ENCODE measurements at places on chromosomes 3 and 15.

DNA sequence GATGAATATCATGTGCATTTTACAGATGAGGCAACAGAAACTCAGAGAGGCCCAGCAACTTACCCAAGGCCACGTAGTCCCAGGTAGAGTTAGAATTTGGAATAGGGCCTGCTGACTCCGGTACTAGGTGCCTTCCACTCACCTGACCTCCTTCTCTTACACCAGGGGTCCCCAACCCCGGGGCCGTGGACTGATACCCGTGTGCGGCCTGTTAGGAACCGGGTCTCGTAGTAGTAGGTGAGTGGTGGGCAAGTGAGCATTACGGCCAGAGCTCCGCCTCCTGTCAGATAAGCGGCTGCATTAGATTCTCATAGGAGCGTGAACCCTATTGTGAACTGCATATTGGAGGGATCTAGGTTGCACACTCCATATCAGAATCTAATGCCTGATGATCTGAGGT is 64.8 kb downstream of the SMAD3 start:
- DNase-seq: no peak
- H3K4me1 ChIP-seq: peaks cover 64% of the 10 kb centered on the region
- peaks cover 36% of the 10 kb centered on the region for H3K36me3 ChIP-seq
- H3K4me3 ChIP-seq: no peak overlapping the region
- no peaks in the 10 kb centered on the region for H3K27me3 ChIP-seq
- peak overlapping the region; percentile 100 for H3K27ac ChIP-seq

GRCh38 chr3:21551019-21551418 is 200.0 kb downstream of the ZNF385D start:
- H3K27me3 ChIP-seq: no peaks in the 10 kb centered on the region
- no peaks in the 10 kb centered on the region for H3K4me1 ChIP-seq
- no peak overlapping the region for H3K27ac ChIP-seq

GRCh38 chr15:95996494-95996893 is 334.0 kb upstream of the NR2F2 start:
- H3K27ac ChIP-seq: no peak overlapping the region
- peaks cover 6% of the 10 kb centered on the region for H3K4me1 ChIP-seq
- no peak overlapping the region for H3K4me3 ChIP-seq
- DNase-seq: no peak
- H3K27me3 ChIP-seq: no peaks in the 10 kb centered on the region
- no peaks in the 10 kb centered on the region for H3K36me3 ChIP-seq

DNA sequence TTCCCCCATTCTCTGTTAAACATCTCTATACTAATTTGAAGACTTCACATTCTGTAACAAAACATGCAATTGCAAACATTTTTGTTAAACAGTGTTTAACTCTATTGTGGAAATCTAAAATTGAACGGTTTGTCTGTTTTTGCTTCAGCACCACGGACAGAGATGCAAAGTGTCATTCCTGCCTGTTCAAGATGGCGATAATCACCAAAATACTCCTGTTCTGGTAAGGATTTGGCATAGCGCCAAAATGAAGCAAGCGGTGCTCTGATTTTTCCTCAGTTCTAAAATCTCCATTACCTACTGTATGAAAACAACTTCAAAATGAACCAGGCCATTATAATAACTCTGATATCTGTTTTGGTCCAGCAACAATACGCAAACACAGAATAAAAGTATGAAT is 129.7 kb upstream of the TUSC7 start:
- H3K36me3 ChIP-seq: no peaks in the 10 kb centered on the region
- H3K4me1 ChIP-seq: no peaks in the 10 kb centered on the region
- no peaks in the 10 kb centered on the region for H3K27me3 ChIP-seq
- no peak overlapping the region for H3K4me3 ChIP-seq

GRCh38 chr3:88061746-88062145 is 2.7 kb downstream of the ZNF654 start:
- H3K4me1 ChIP-seq: peaks cover 28% of the 10 kb centered on the region
- H3K4me3 ChIP-seq: peak overlapping the region; percentile 96
- H3K36me3 ChIP-seq: peaks cover 5% of the 10 kb centered on the region

GRCh38 chr15:88624971-88625490 is 3.9 kb downstream of the AEN start:
- DNase-seq: no peak
- H3K4me3 ChIP-seq: no peak overlapping the region
- H3K36me3 ChIP-seq: peaks cover 50% of the 10 kb centered on the region
- peaks cover 68% of the 10 kb centered on the region for H3K4me1 ChIP-seq
- 0 out of 2 replicates have a peak overlapping the region, but pooled peaks have one; percentile 98 for H3K27ac ChIP-seq
- no peaks in the 10 kb centered on the region for H3K27me3 ChIP-seq

GRCh38 chr3:47716656-47717055 is 65.0 kb downstream of the SMARCC1 start:
- DNase-seq: no peak
- H3K4me3 ChIP-seq: no peak overlapping the region
- peaks cover 5% of the 10 kb centered on the region for H3K4me1 ChIP-seq
- no peak overlapping the region for H3K27ac ChIP-seq
- H3K27me3 ChIP-seq: no peaks in the 10 kb centered on the region

GRCh38 chr15:78050441-78050809 is 27.1 kb downstream of the TBC1D2B start:
- H3K27ac ChIP-seq: no peak overlapping the region
- peaks cover 7% of the 10 kb centered on the region for H3K4me1 ChIP-seq
- DNase-seq: no peak
- no peak overlapping the region for H3K4me3 ChIP-seq
- no peaks in the 10 kb centered on the region for H3K27me3 ChIP-seq

- H3K4me1 ChIP-seq: peaks cover 12% of the 10 kb centered on the region
- H3K36me3 ChIP-seq: no peaks in the 10 kb centered on the region
- no peak overlapping the region for H3K4me3 ChIP-seq
- DNase-seq: peak; percentile 91
- no peaks in the 10 kb centered on the region for H3K27me3 ChIP-seq
Observed at GRCh38 chr3:110568246-110568645, 503.4 kb upstream of the NECTIN3 start.

- H3K36me3 ChIP-seq: no peaks in the 10 kb centered on the region
- no peaks in the 10 kb centered on the region for H3K27me3 ChIP-seq
- H3K4me3 ChIP-seq: no peak overlapping the region
- peaks cover 31% of the 10 kb centered on the region for H3K4me1 ChIP-seq
- H3K27ac ChIP-seq: no peak overlapping the region
Observed at GRCh38 chr3:102511639-102512038, 76.8 kb downstream of the ZPLD1 start.

DNA sequence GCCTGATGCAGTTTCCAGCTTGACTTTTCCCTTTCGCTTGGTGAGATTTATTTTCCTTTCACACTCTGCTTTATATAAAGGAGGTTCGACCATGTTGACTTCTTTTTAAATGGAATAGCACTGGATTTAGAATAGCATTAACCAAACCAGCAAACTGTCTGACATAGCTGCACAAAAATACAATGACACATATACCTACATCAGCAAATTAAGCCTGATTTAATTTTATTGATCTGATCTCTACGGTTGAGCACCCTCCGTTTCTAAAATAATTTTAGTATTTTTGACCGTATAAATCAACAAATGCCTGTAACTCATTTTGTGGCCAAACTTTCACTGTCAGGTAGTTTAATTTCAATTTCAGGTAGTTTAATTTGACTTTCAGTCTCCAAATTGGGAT is 5.8 kb upstream of the EIF5A2 start:
- DNase-seq: no peak
- no peak overlapping the region for H3K27ac ChIP-seq
- no peaks in the 10 kb centered on the region for H3K27me3 ChIP-seq
- H3K36me3 ChIP-seq: no peaks in the 10 kb centered on the region

- H3K27me3 ChIP-seq: no peaks in the 10 kb centered on the region
- no peaks in the 10 kb centered on the region for H3K36me3 ChIP-seq
- no peak overlapping the region for H3K27ac ChIP-seq
- H3K4me1 ChIP-seq: peaks cover 14% of the 10 kb centered on the region
Observed at GRCh38 chr15:45921376-45921775, 286.5 kb downstream of the SQOR start.

- H3K4me3 ChIP-seq: no peak overlapping the region
- no peaks in the 10 kb centered on the region for H3K36me3 ChIP-seq
- peaks cover 10% of the 10 kb centered on the region for H3K27me3 ChIP-seq
- no peak for DNase-seq
Observed at GRCh38 chr15:26634319-26634718, 138.5 kb downstream of the GABRB3 start.

DNA sequence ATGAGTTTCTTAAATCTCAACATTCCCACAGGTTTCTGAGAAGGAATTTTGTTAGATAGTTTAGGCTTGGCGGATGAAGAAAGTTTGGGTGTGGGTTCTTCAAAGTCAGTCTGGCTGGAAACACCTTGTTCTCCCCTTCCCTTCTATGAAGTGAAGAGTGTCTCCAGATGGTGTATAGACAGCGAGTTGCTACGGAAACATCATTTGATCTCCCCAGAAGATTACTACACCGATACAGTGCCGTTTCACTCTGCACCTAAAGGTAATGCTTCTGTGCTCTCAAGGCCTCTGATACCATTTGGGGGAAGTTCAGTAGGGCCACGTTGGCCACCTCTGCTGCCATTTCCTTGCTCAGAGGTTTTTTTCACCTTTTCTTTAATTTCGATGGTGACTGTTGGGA is 20.6 kb downstream of the DLEC1 start:
- H3K4me3 ChIP-seq: no peak overlapping the region
- DNase-seq: no peak
- H3K36me3 ChIP-seq: no peaks in the 10 kb centered on the region
- no peak overlapping the region for H3K27ac ChIP-seq

DNA sequence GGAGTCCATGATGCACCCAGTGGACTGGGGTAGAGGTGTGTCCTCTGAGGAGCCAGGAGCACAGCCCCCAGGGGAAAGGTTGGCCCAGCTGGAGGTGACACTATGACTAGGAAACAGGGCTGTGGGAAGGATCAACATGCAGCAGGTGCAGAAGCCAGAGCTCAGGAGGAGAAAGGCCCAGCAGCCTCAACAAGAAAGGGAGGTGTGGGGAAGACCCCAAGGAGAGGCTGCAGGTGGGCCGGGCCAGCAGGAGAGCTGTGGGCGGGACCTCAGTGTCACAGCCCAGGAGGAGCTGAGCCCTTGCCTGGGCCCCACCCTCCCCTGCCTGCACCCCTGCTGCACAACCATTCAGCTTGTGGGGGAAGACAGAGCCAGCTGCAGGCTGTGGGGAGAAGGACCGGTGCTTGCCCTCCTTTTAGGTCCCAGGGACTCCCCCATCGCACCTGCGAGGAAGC is 18.4 kb upstream of the KLF13 start:
- peaks cover 18% of the 10 kb centered on the region for H3K27me3 ChIP-seq
- H3K4me3 ChIP-seq: no peak overlapping the region
- no peaks in the 10 kb centered on the region for H3K36me3 ChIP-seq
- H3K27ac ChIP-seq: no peak overlapping the region
- DNase-seq: no peak
- no peaks in the 10 kb centered on the region for H3K4me1 ChIP-seq

GRCh38 chr3:105745046-105745445 is 123.8 kb downstream of the CBLB start:
- DNase-seq: no peak
- H3K36me3 ChIP-seq: no peaks in the 10 kb centered on the region
- no peaks in the 10 kb centered on the region for H3K27me3 ChIP-seq

- H3K27ac ChIP-seq: no peak overlapping the region
- peaks cover 9% of the 10 kb centered on the region for H3K27me3 ChIP-seq
- H3K36me3 ChIP-seq: no peaks in the 10 kb centered on the region
- no peak overlapping the region for H3K4me3 ChIP-seq
Observed at GRCh38 chr3:79406175-79406574, 361.6 kb downstream of the ROBO1 start.

- no peak for DNase-seq
- H3K36me3 ChIP-seq: no peaks in the 10 kb centered on the region
- no peaks in the 10 kb centered on the region for H3K27me3 ChIP-seq
Observed at GRCh38 chr3:196227629-196228493, 11.5 kb downstream of the SLC51A start.

DNA sequence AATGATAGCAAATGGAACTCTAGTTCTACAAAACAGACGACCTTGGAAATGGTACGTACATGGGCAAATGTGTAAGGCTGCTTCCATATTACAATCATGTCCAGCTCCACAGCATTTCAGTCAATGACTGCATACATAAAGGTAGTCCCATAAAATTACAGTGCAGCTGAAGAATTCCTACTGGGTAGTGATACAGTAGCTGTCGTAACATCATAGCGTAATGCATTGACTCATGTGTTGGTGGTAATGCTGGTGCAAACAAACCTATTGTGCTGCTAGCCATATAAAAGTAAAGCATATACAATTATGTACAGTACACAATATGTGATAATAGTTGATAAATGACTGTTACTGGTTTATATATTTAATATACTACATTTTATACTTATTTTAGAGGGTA is 18.5 kb downstream of the TTC23 start:
- H3K4me1 ChIP-seq: no peaks in the 10 kb centered on the region
- DNase-seq: peak; percentile 28
- H3K27me3 ChIP-seq: no peaks in the 10 kb centered on the region
- H3K27ac ChIP-seq: no peak overlapping the region

- no peaks in the 10 kb centered on the region for H3K4me1 ChIP-seq
- H3K4me3 ChIP-seq: no peak overlapping the region
- no peak for DNase-seq
- H3K27me3 ChIP-seq: no peaks in the 10 kb centered on the region
- no peak overlapping the region for H3K27ac ChIP-seq
Observed at GRCh38 chr3:134282659-134283047, 32.0 kb upstream of the RYK start.

DNA sequence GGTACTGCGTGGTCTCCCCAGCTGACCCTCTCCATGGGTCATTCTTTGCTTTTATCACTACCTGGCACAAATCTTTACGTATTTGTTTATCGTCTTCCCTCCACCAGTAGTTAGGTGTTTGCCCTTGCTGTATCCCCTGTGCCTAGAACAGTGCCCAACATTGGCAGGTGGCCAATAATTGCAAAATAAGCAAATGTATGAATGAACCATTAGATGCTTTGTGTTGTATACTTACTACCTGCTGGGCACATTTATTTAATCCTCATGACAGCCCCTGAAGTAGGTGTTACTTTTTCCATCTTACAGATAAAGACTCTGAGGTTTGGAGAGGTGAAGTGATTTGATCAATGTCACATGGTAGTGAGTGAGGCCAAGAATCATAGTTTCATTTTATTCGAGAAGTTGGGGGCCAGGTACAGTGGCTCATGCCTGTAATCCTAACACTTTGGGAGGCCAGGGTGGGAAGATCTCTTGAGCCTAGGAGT is 2.0 kb upstream of the TWF2 start:
- H3K4me3 ChIP-seq: no peak overlapping the region
- no peaks in the 10 kb centered on the region for H3K36me3 ChIP-seq
- H3K27me3 ChIP-seq: no peaks in the 10 kb centered on the region

DNA sequence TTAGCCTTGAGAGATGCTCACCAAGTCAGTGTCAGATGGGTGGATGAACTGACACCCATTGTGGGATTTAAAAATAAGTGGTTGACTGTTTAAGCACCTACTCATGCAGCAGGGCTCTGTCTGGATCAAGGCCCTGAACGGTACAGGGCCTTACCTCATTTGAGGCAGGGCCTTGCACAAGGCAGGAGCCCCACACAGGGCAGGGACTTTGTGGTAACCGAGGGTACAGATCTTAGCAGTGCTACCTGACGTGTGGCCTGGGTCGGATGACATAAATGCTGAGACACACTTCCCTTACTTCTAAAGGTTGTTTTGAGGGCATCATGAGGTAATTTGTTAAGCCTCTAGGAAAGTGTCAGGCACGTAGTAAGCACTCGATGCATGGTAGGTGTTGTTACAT is 59.5 kb upstream of the PLXNA1 start:
- no peaks in the 10 kb centered on the region for H3K27me3 ChIP-seq
- no peak for DNase-seq
- no peaks in the 10 kb centered on the region for H3K36me3 ChIP-seq
- peaks cover 26% of the 10 kb centered on the region for H3K4me1 ChIP-seq

Data from PC-3 (cell line).